ENCODE measurements at places on chromosomes 1 and 21.

- DNase-seq: no peak
Measured at GRCh38 chr1:151165281-151165737, 393 bp downstream of the LYSMD1 start.

DNA sequence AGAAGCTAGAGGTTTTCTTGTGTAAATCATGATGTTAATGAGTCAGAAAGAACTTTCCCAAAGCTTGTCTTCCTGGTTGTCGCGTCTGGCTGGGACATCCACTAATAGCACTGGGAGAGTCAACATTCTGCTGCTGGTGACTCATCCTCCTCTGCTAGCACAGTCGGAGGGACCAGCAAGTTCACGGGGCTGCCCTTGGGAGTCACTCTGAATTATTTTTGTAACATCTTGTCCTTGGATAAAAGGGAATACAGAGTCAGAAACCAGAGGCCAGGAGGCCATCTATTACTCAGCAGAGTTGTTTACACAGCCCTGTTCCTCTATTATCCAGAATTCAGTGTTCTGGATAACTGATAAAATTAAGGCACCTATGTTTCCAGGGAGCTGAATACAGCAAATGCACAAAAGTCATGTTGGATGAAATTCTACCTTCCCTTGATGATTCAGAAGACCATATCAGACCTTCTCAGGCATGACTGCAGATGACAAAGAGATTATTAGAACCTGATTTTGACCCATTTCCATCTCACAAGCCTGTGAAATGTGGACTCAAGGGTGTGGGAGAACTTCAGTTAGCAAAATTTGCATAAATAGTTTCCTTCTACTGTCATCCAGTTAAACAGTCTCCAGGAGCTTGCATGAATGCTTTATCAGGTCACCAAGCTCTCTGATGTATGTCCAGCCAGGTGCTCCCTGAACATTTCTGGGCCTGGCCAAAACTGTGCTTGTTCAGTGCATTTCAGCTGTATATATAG is 68.1 kb downstream of the JAK1 start:
- peak; percentile 89 for DNase-seq

DNA sequence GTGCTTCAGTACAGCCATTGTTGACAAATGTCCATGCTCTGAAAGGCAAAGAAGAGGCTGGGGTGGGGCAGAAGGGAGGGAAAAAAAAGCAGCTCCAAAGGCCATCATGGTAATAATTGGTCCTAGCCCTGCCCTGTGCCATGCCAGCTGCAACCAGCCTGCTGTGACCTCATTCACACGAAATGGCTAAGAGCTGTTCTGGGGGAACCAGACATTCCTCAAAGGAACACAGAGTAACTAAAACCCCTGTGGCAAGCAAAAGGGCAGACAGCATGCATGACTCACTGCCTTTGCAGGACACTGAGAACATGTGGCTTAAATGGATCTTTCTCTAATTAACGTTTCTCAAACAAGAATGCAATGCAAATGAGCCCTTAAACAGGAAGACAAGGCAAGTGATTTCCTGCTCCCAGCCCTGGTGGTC is 42.3 kb downstream of the STYXL2 start:
- peak; percentile 20 for DNase-seq

GRCh38 chr1:35243691-35244090 is 24.8 kb upstream of the ZMYM4 start:
- no peak for DNase-seq

GRCh38 chr1:83996191-83996590 is 2.7 kb downstream of the TTLL7 start:
- DNase-seq: no peak

DNA sequence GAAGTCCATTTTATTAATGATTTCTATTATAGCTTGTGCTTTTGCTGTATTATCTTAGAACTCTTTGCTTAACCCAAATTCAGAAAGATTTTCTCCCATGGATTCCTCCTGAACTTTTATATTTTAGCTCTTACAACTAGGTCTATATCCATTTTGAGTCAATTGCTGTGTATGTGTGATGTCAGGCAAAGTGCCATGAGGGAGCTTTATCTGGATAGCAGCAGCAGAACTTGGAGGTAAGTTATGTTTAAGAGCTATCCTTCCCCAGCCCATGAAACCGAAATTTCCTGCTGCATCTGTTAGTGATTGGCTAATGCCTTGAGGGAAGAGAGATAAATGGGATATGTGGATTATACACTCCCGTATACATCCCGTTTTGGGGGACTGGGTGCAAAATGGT is 29.9 kb downstream of the ADAM30 start:
- DNase-seq: no peak
